ENCODE measurements at places on chromosomes 11 and 22. TPM values are rescaled to one million over a fixed set of nuclear protein-coding genes. Genes with fewer than 3 reads are reported as not detected.
A peak's percentile ranks its signal among the peaks of the same experiment; 100 is the strongest.

- no peak overlapping the region for H3K27ac ChIP-seq
- no peaks in the 10 kb centered on the region for H3K27me3 ChIP-seq
- no peak for DNase-seq
- H3K36me3 ChIP-seq: no peaks in the 10 kb centered on the region
Observed at GRCh38 chr22:42321908-42322561, 51.6 kb upstream of the TCF20 start.

GAL3ST1 gene
- total RNA-seq: not detected

DNA sequence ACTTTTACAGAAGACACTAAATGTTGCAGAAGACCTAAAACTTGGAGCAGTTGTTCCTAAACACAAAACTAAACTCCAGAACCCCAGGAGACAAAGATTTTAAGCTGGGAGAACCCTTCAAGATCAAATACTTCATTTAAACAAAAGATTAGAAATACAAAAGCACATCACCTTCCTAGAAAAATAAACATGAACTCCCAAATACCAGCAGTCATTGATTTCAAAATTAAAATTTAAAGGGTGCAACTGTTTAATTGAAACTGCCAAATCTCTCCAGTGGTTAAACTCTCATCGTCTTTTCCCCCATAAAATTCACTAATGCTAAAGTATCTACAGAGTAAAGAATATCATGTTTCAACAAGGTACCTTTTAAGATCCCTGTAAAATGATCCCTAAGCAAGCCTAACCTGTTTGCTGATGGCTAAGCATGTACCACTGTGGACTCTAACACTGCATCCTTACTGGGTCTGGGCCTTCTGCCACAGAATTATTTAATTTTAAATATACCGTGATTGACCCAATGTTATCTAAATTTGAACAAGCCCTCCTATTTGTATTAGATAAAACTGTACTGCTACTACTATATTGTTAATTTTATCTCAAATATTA, 53.7 kb upstream of the CCDC34 start:
- H3K27ac ChIP-seq: no peak overlapping the region
- DNase-seq: no peak
- H3K4me1 ChIP-seq: no peaks in the 10 kb centered on the region

OR5M3 gene
- total RNA-seq: not detected

MS4A12 gene
- not detected for total RNA-seq

GRCh38 chr11:120784566-120785251, 239.2 kb upstream of the TBCEL start:
- no peaks in the 10 kb centered on the region for H3K4me1 ChIP-seq
- no peak for DNase-seq
- H3K4me3 ChIP-seq: no peak overlapping the region
- no peaks in the 10 kb centered on the region for H3K36me3 ChIP-seq

MS4A8 gene
- not detected for total RNA-seq

- H3K27ac ChIP-seq: peak overlapping the region; percentile 87
- no peak for DNase-seq
- peaks cover 7% of the 10 kb centered on the region for H3K36me3 ChIP-seq
- peaks cover 23% of the 10 kb centered on the region for H3K4me1 ChIP-seq
- peak overlapping the region; percentile 84 for H3K4me3 ChIP-seq
Observed at GRCh38 chr11:68031144-68031464, 623 bp downstream of the NDUFS8 start.

DNA sequence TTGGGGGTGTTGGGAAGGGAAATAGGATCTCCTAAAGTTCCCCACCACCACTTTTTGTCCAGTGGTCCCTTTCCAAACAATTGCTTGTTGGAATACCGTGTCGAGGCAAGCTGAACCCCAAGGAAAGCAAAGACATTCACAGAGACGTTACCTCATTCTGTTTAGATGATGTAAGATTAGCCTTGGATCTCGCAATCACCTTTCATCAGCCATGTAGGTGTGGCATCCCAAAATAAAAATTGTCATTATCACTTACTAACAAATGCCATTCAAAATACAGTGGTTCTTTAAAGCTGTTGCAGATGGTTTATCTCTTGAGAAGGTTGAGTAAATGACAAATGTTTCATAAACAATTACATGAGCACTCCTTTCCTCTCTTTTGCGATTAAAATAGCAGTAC, 86.5 kb upstream of the SLC25A18 start:
- H3K4me1 ChIP-seq: no peaks in the 10 kb centered on the region
- H3K27me3 ChIP-seq: peaks cover 36% of the 10 kb centered on the region
- DNase-seq: no peak
- H3K27ac ChIP-seq: no peak overlapping the region

GRCh38 chr11:117097389-117098268, 599 bp downstream of the SIK3 start:
- peak; percentile 82 for DNase-seq
- peaks cover 7% of the 10 kb centered on the region for H3K36me3 ChIP-seq
- H3K4me1 ChIP-seq: peaks cover 49% of the 10 kb centered on the region
- H3K27me3 ChIP-seq: peaks cover 2% of the 10 kb centered on the region
- peak overlapping the region; percentile 98 for H3K27ac ChIP-seq

GRCh38 chr11:110000031-110000502, 93.1 kb upstream of the ZC3H12C start:
- H3K36me3 ChIP-seq: no peaks in the 10 kb centered on the region
- no peak overlapping the region for H3K27ac ChIP-seq
- peaks cover 6% of the 10 kb centered on the region for H3K27me3 ChIP-seq
- H3K4me3 ChIP-seq: no peak overlapping the region
- no peak for DNase-seq

Data from activated CD4-positive, alpha-beta T cell treated with anti-CD3 and anti-CD28 coated beads, Interleukin-2, amount 10 ng/mL, durations not matched to agents 24 days and 14 days (primary cell).